ENCODE measurements at places on chromosomes 1 and 21.

DNA sequence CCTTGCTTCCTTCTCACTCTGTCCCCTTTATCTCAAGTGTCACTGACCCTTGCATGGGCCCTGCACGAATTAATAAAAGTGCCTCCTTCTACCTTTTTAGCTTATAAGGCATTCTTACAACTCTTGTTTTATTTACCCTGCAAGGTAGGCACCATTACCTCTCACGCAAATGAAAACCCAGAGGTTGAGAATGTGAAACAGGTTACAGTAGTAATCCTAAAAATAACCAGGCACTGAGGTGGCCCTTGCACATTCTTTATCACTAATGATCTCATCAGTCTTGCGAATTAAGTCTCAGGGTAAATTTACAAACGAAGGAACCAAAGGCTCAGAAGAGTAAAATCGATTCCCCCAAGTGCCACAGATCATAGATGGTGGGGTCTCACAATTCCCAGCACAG is 3.7 kb downstream of the GLIS1 start:
- no peak for DNase-seq

DNA sequence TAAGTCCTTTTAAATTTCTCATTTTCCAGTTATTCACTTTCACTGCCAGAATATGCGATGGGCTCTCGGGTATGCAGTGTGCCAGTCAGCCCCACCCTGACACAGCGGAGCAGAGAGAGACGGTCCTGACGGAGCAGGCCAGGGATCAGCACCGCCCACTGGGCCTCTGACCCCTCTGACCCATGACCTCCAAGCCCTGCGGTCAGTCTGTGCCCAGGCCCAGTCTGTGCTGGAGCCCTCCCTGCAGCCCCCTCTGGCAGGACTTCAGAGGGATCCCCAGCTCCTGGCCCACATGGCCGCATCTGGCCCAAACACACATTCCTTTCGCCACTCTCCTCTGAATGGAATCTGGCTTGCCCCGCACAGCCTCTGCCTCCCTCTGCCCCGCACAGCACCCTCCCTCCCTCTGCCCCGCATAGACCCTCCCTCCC is 43.4 kb upstream of the COL6A2 start:
- no peak for DNase-seq

- DNase-seq: no peak
These were observed 239.8 kb downstream of the NFIA start for GRCh38 chr1:61322008-61322744.

GRCh38 chr1:156388174-156389137 is 19.4 kb downstream of the RHBG start:
- DNase-seq: no peak

DNA sequence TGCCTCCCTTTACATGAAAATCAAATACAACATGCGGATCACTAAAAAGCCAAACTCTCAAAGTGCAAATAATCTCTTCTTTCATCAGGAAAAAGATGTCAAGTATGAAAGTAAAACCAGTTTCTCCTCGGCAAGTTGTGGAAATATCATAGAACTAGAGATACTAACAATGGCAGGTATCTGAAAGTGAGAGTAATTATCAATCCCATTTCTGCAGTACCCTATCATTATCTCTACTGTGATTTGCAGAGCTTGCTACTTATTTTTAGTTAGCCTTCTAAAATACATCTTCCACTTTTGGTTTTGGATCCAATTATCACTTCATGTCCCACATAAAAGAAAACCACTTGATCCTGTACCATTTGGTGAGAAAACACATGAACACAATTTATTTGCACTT is 3.0 kb downstream of the TP53BP2 start:
- peak; percentile 36 for DNase-seq
